ENCODE measurements at places on chromosomes 2 and 18. TPM values are rescaled to one million over a fixed set of nuclear protein-coding genes. Genes with fewer than 3 reads are reported as not detected.

The DOK1 gene
- total RNA-seq: 4.9 TPM

The GNLY gene
- total RNA-seq: 3.4 TPM

DNA sequence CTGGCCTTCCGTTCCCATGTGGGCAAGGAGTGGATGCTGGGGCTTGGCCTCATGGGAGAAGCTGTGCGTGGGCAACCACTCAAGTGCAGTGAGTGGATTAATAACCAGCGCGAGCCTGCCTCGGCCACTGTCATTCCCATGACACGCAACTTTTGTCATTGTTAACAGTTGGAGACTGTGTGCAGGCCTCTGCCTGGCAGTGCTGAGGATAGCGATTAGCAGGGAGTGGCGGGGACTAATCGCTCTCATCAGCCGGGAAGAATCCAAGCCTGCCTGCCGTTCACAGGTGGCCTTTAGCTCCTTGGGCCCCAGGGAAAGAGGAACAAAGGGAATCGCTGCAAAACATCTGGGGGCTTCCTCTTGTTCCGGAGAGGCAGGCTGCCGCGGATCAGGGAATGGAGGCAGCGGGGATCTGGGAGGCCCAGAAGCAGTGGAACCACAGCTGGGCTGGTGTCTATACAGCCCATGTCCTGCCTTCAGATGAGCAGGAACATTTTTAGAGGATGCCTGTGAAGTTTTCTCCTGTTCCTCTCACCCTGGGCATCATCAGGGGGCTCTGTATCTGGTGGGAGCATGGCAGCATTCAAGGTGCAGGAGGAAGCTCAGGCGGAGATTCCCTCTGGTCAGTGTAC lies 53.8 kb downstream of the CTIF start:
- DNase-seq: no peak

- DNase-seq: no peak
Observed at GRCh38 chr2:190043441-190043840, 19.1 kb downstream of the MSTN start.

- DNase-seq: no peak
Observed at GRCh38 chr2:46837112-46837454, 78.5 kb downstream of the MCFD2 start.

GRCh38 chr2:232573771-232574435 lies 23.4 kb downstream of the EIF4E2 start:
- DNase-seq: no peak

GRCh38 chr2:56741601-56742102 lies 557.9 kb downstream of the CCDC85A start:
- DNase-seq: peak; percentile 43

DNA sequence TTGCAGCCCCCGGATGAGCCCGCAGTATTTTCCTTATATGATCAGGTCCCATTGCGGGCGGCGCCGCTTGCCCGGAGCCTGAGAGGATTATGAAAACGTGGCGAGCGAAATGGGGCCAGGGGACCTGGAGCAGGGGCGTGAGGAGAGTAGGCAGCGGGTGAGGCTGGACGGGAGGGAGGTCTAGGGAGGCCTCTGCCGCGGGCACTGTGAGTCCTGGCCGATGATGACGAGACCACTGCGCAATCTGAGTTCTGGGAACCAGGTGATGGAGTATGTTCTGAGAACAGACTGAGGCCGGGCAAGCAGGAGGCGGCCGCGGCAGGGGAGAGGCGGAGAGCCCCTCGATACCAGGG lies 790 bp upstream of the ACAA2 start:
- DNase-seq: no peak

DNA sequence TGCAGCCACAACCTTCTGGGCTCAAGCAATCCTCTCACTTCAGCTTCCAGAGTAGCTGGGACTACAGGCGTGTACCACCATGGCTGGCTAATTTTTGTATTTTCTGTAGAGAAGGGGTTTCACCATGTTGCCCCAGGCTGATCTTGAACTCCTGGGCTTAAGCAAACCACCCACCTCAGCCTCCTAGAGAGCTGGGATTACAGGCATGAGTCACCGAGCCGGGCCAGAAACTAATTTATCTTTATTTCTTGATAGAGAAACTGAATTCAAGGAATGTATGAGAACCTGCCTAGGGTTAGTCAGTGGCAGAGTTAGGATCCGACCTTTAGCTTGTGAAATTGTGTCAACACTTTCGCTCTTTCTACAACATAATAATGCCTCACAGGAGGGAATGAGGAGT lies 19.3 kb upstream of the ITGAV start:
- no peak for DNase-seq

GRCh38 chr2:235606004-235606715 lies 112.3 kb downstream of the AGAP1 start:
- no peak for DNase-seq

DNA sequence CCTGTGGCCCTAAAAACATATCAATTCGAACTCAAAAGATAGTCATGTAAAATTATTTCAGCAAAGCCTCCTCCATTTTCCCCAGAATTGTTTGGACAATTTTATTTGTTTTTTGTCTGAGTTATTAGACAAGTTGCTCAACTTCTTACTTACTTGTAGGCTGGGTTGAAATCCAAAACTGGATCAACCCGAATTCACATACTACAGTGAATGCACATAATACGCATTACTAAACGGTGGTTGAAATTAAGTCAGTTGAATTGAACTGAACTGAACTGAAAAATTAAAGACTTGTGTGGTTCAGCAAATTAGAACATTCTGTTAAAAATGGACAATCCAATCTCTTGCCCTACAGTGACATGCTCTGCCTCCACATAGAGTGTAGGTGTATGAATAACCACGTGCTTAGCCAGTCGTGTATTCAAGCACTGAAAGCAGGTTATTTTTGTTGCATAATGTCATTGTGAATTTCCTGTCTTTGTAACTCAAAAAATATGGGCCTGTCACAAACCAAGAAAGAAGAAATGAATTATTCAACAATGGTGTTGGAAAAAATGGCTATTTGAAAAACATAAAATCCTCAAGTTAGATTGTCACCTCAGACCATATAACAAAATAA lies 441.0 kb downstream of the TXNL1 start:
- DNase-seq: no peak

- no peak for DNase-seq
Observed at GRCh38 chr2:201572846-201573508, 70.3 kb downstream of the TMEM237 start.

- no peak for DNase-seq
Observed at GRCh38 chr2:5756272-5756671, 64.1 kb downstream of the SOX11 start.

GRCh38 chr2:192243488-192243887 lies 48.8 kb upstream of the TMEFF2 start:
- no peak for DNase-seq

DNA sequence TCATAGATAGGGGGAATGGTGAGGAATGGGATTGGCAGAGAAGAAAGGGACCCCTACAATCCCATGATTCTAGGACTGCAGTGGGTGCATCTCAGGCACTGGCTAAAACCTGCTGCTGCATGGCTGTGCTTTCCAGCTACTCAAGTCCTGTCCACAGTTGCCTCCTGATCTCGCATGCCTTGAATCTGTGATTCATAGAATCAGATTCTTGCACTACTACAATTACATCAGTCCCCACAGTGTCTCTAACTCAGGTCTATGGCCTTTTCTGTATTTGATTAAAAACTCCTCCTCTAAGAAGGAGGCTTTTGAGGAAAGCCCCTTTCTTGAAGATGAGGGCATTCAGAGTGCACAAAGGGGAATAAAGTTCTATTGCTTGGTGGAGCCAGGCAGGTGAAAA lies 117.4 kb downstream of the LRATD1 start:
- no peak for DNase-seq

DNA sequence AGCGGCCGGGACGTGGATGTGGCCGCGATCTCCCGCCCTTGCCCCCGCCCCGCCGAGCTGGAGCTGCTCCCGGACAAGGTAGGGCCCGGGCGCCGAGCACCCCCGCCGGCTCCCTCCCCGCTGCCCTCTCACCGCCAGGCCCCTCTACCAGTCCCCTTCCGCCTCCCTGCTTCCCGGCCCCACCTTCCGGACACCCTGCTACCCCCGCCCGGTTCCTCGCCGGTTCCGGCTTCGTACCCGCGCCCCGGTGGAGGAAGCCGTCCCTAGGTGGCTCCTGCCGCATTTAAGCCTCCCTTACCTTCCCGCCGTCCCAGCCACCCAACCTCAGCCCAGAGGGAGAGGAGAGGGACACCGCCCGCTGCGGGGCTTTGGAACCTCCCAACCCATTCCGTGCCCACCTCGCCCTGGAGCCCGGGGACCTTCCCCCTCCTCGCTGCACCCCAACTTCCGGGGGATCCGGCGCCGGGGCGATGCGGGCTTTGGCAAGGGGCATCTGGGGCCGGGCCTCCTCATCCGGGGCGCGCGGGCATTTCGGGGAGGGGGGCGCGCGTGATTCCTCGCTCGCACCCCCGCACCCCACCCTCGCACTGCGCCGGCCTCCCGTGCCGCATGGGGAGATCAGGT lies 475 bp downstream of the B3GNT2 start:
- peak; percentile 83 for DNase-seq

GRCh38 chr2:9378433-9379390 lies 44.6 kb downstream of the ITGB1BP1 start:
- peak; percentile 88 for DNase-seq

GRCh38 chr18:57803103-57803969 lies at the start of gene ATP8B1:
Gene ATP8B1 (minus strand): TSS chr18:57803315. CDS start chr18:57731807, 71,508 bp downstream.
- peak; percentile 88 for DNase-seq

GRCh38 chr2:109401370-109401769 lies 212.4 kb downstream of the SEPTIN10 start:
- no peak for DNase-seq
